ENCODE measurements at places on chromosomes 11 and 22.

DNA sequence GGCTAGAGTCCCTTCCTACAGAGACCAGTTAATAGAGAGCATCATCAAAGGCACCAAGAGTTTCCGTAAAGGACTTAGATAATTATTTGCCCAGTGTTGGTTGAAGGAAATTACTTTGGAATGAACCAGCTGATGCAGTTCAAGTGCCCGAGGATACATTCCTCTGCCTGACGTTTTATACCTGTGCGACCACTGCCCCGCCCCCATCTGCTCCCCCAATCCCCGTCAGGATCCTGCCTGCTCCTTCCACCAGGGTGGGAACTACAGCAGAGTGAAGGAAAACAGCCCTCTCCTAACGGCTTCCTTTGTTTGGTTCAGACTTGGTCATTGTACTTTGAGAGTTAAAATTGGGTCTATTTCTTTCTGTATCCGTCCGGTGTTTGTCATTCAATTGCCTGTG is 761.5 kb downstream of the NTM start:
- DNase-seq: no peak

DNA sequence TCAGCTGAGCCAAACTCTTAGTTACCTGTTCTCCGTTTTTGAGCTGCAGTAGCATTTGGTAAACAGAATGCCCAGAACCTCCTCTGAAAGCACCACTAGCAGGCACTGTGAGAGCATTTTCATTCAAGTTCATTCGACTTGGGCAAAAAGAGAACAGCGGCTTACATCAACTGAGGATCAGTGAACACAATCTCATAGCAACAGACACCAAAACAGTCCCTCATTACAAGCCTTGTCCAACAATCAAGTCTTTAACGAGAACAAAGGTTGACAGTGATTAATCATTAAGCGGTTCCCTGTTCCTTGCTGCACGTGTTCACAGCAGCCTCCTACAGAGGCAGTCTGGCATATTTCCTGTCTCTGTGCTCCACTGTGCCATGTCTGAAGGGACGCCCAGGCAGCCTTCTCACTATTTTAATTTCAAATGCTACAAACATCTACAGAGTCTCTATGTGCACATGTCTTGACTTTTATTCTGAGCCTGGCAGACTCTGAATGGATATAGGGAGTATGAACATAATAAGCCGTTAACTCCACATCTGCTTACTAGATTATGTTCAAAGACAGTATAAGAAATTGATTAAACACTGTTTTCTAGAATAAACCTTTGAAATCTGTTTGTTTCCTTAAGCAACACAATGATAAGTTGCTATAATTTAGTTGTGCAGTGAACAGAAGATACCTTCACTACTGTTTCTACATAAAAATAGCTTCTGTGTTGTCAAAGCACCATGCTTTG is 88.3 kb upstream of the MTMR2 start:
- no peak for DNase-seq

DNA sequence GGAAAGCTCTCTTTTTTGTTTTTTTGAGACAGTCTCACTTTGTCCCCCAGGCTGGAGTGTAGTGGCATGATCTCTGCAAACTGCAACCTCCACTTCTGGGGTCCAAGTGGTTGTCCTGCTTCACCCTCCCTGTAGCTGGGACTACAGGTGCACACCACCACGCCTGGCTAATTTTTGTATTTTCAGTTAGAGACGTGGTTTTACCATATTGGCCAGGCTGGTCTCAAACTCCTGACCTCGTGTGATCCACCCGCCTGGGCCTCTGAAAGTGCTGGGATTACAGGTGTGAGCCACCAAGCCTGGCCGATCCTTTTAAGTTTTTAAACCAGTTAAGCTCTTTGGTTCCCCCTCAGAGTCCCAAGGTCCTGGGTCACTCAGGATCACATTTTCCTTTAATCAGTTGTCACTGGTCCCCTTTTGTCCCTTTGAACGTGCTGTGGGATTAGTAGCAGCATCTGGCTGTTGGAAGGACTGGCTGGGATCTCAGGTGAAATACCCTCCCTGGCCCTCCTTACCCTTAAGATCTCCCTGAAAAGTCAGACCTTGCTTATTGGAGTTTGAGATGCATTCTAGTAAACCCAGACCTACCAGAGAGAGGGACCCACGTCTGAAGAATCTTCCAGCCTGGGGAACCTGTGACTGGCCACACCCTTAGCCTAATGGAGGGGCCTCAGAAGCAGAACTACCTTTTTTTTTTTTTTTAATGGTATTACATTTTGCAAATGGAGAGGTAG is 8.1 kb downstream of the MALAT1 start:
- DNase-seq: peak; percentile 94

DNA sequence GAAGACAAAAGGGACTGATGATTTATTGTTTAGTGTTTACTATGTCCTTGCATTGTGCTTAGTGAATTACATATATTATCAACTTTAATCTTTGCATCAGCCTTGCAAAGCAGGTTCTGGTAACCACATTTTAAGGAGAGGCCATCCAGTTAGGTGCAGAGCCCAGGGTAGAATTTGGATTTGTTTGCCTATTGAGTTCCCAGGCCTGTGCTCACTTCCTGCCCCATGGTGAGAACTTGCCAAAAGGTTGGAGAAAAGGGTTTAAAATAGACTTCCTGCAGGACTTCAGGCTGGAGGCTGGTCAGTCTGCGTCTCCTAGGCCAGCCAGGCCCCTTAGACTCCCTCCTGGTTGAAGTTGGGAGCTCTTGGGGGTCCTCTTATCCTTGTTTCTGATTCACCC is 72.1 kb downstream of the ATXN10 start:
- no peak for DNase-seq

DNA sequence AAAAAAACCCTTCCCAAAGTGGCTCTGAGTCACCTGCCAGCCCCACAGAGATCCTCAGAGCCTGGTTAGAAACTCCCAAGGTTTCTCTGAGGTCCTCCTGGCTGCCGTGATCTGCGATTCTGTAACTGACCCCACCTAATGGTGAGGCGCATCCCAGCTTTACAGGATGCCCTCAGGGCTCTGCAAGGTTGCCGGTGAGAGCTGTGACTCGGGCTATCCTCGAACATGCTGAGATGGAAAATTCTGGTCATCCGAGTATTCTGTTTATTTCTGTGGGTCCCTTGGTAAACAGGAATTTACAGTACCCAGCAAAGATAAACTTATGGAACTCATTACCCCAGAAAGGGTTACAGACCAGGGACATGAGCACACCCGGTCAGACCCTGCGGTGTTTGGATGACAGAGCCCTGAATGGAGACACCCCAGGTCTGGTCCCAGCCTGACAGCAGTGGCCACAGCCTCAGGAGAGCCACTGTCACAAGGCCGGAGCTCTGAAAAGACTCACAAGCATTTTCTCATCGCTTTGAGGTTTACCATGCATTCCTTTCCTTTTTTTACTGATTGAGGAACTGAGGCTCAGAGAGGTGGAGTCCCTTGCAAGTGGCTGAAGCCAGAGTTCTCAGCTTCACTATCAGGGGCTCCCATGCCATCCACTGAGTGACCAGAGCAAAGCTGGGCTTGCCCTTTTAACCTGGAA is 22.2 kb downstream of the LIF start:
- no peak for DNase-seq

GRCh38 chr11:45993531-45994001 is 71.1 kb downstream of the LARGE2 start:
- DNase-seq: no peak

DNA sequence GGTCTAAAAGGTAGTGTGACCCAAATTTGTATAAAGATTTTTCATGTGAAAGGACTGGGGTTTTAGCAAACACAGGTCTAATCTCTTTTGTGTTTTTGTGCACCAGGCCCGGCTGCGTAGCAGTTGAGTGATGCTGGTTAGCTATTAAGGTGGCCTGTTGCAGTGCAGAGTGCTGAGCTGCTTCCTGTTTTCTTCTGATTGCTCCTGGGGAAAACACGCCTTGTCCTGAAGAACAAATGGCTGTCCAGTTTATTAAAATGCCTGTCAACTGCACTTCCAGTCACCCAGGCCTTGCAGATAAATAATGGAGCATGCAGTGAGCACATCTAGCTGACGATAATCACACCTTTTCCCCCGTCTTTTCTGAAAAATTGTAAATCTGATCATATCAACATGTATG is 1.8 kb downstream of the SRSF8 start:
- peak; percentile 78 for DNase-seq

DNA sequence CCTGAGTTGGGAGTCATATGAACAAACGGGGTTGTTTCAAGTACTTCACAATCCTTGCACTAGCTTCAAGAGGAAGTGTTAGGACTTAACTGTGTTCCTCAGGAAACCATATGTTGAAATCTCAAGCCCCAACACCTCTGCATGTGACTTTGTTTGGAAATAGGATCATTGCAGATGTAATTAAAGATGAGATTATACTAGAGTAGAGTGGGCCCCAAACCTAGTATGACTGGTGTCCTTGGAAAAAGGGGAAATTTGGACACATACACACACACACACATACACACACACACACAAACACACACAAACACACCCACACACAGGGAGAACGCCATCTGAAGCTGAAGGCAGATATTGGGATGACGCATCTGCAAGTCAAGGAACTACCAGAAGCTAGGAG is 6.4 kb upstream of the CEP295 start:
- DNase-seq: no peak

- DNase-seq: no peak
These were observed 10.8 kb downstream of the OPCML start for GRCh38 chr11:133521502-133521901.

DNA sequence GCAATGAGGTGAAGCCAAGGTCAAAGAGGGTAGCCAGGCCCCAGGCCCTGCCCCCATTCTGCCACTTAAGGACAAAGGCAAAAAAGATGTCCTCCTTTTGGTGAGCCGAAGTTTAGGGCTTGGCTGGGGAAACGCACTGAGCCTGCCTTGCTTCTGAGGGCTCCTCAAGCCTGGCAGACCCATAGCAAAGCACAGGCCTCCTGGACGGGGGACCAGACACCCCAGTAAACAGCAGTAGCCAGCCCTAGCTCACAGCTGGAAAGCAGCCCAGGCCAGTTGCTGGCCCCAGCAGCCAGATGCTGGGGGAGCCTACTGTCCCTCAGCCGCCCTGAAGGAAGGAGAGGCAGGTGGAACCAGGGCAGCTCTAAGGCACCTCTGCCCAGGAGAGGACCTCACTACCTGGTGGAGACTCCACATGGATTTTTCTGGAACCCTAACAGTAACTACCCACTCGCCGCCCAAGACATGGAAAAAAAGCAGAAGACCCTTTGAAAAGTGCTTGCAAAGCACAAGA is 3.8 kb upstream of the PYGM start:
- DNase-seq: no peak

DNA sequence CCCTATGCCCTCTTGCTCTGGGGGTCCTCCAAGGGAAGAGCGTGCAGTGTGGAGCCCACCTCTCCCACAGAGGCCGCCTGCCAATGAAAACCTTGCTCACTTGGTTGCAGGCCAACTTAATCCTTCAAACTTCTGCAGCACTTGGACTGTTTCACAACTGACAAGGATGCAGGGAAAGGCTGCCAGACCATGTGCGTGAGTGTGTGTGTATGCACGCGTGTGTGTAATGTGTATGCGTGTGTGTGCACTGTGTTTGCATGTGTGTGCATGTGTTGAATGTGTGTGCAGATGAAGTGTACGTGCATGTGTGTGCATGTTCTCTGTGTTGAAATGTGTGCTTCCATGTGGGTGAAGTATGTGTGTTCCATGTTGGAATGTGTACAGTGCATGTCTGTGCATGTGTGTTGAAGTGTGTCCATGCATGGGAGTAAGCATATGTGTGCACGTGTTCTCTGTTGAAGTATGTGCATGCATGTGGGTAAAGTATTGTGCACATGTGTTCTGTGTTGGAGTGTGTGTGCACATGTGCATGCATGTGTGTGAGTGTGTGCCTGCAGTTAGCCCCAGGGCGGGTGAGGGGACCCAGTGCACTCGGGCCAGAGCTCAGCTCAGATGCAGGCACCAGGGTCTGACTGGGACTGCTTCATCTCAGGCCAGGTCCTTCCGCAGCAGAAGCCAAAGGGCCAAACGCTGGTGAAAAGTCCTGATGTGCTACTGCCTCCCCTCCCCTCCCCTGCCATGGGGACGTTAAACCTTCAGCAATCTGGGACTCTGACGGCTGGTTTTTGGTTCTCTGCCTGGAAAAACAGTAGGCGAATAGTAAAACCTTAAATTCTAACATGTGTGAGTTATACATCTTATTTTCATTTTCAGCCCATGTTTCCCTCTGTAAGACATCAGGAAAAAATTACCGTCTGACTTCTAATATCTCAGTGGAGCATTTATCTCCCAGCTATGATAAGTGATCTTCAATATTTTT is 72.0 kb downstream of the FLI1 start:
- no peak for DNase-seq

DNA sequence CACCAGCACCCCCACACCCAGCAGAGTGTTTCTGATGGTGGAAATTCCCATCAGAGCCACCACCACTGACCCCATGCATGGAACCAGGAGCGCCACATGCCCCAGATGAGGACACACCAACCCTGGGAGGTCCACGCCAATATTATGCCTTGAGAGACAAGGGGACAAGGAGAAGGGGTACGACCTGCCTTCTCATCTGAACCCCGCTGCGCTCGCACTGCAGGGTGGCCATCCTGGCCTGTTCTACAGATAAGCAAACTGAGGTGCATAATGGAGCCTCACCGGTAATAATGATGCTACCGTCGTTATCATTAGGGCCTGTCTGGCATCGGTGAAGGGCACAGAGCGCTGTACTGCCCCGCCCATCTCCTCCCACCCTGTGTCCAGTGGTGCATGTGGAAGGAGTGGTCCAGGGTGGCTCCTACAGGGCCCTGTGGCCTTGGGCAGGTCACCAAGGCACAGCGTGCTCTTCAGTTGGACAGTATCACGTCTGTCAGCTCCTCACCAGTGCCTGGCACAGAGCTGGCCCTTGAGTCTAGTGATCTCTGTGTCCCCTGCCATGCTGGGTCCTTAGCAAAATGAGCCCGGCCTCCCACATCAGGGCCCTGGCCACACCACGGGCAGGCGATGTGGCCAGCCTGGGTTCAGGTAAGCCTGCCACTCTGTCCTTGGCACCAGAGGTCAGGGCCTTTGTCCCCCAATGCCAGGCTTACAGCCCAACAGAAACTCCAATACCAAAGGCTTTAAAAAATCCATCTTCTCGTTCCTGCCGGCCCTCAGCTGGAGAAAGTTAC is 92.2 kb downstream of the PHF21B start:
- DNase-seq: no peak

GRCh38 chr11:10797001-10797400 is 11.7 kb downstream of the EIF4G2 start:
- DNase-seq: no peak

DNA sequence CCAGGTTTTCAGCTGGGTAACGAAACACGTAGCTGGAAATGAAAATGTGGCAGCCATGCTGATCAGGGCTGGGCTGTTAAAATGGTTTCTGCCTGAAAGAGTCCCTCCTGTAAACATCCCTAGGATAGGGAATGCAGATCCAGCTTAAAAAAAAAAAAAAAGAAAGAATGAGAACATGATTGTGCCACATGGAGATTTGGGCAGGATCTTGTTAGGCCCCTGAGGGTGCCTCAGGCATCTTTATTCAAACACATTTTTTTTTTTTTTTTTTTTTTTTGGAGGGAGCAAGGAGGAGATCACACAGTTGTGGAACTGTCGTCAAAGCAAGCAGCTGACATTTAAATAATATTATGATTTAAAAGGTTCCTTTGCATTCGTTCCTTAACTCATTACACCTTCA is 900.3 kb downstream of the OPCML start:
- no peak for DNase-seq

GRCh38 chr11:27212248-27212780 is 150.7 kb downstream of the CCDC34 start:
- DNase-seq: no peak

GRCh38 chr11:12286606-12287005 is 90.8 kb upstream of the PARVA start:
- DNase-seq: no peak

- DNase-seq: no peak
These were observed 15.5 kb downstream of the C11orf91 start for GRCh38 chr11:33685082-33685481.

GRCh38 chr11:93583490-93583889 is 40.3 kb upstream of the SMCO4 start:
- DNase-seq: no peak

GRCh38 chr11:32012049-32012448 is 78.8 kb upstream of the RCN1 start:
- no peak for DNase-seq
